ENCODE measurements at places on chromosomes 11 and 22.

GRCh38 chr22:21047730-21048129 lies 2.0 kb downstream of the LRRC74B start:
- no peak for DNase-seq

GRCh38 chr11:118276422-118276821 lies 12.3 kb upstream of the MPZL2 start:
- DNase-seq, result no peak

DNA sequence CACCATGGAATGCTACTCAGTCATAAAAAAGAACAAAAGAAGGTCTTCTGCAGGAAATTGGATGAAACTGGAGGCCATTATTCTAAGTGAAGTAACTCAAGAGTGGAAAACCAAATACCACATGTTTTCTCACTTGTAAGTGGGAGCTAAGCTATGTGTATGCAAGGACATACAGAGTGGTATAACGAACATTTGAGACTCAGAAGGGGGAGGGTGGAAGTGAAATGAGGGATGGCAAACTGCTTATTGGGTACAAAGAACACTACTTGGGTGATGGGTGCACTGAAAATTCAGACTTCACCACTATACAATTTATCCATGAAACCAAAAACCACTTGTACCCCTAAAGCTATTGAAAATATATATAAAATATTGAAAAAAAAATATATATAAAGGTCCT lies 13.4 kb upstream of the CAT start:
- no peak for DNase-seq

DNA sequence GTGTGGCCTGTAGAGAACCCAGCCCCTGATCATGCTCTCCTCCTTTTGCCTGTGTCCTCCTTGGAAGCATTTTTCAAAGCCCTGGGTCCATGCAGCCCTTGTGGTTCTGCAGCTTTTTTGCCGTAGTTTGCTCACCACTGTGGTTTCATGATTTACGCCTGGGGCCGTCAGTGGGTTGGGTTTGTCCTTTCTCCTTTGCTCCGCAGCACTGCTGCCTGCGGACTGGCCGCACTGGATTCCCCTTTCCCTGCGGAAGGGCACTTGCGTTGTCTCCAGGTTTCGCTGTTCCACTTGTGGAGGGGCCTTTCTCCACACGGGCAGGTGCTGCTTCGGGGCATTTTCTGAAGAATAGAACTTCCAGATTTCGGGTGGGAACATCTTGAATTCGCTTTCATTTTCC lies 1260.9 kb downstream of the BRD1 start:
- DNase-seq, result no peak

GRCh38 chr22:38239101-38239761 lies 33.6 kb downstream of the TMEM184B start:
- DNase-seq, result no peak

DNA sequence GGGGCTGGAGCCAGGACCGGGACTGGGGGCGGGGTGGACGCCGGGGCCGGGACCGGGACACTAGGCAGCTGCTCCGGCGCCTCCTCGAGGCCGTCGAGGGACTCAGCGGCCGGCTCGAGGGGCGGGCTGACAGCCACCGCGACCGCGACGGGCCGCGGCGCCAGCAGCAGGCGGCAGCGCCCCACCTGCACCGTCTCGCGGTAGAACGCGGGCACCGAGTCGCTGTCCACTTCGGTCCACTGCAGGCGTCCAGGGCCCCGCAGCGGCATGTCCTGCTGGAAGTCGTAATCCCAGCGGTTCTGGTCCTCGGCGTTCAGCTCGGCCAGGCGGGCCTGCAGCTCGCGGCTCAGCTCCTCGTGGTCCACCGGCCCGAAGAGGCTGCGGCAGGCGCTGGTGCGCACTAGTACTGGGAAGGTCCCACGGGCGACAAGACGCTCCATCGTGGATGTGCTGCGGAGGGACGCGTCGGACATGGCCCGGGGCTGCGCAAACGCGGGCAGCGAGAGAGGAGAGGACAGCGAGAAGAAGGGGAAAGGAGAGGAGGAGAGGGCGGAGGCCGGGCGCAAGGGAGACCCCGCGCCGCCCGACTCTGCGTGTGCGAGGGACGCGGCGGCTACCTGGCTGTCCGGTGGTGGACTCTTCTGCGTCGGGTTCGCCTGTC lies 428 bp downstream of the CDKN1C start:
- peak; percentile 44 for DNase-seq

GRCh38 chr11:69211920-69212797 lies 56.4 kb downstream of the SMIM38 start:
- DNase-seq, result no peak

DNA sequence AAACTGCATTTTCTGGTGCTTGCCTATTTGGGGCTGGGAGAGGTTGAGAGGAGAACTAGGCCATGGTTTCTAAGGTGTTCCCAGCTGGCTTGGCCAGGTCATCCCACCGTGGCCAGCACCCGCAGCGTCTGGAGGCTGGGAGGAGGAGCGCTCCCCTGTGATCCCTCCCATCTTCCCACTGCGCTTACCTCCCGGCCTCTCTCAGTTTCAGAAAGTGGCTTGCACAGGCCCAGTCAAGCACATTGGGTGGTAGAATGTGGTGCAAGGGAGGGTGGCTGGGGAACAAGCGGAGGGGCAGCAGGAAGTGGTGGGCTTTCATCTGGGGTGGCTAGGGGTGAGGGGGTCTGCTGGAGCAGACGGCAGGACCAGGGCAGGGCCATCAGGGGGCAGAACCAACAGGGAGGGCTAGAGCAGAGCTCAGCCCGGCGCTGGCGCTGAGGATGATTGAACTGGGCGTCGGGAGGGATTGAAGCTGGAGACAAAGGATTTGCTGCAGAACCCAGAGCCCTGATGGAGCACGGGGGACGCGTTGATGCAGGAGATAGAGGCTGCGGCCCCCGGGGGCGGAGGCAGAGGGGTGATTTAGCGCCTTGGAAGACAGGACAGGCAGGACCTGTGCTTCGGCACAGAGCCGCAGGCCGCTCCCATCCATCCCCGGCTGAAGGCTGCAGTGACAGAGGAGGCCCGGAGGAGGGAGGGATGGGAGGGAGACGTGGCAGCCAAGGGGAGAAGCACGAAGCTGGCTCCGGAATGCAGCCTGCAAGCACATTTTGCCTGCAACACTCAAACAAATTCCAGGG lies 76.0 kb downstream of the TRIM29 start:
- peak; percentile 31 for DNase-seq

GRCh38 chr22:42410708-42411107 lies 21.5 kb downstream of the NFAM1 start:
- DNase-seq, result no peak

- DNase-seq, result no peak
These were observed 106.8 kb upstream of the NECTIN1 start for GRCh38 chr11:119835753-119836152.

- DNase-seq, result no peak
These were observed 398 bp upstream of the FAM89B start for GRCh38 chr11:65571940-65572339.

DNA sequence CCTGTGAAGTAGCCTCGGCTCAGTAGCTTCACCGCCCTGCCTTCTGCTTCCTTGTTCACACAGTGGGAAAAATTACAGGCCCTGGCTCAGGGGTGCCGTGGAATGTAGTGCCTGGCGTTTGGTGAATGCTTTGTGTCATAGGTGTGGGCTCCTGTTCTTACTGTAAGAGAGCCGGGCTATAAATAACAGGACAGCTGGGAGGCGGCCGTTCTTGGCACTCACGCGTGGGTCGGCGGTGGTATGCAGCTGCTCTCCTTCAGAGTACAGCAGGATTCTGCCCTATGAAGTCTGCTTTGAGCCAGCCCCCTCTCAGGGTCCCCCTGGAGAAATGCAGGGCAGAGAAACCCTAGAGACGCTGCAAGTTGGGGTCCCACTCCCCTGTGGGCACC lies 84.2 kb downstream of the CTTN start:
- DNase-seq, result no peak

DNA sequence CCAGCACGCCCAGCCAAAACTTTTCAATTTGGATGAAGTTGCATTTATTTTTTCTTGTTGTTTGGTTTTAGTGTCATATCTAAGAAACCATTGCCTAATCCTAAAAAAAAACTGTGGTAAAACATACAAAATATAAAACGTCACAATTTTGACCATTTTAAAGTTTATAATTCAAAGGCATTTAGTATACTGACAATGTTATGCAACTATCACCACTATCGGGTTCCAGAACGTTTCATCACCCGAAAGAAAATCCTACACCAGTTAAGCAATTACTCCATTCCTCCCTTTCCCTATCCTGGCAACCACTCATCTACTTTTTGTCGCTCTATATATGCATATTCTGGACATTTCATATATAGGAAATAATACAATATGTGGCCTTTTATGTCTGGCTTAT lies 30.5 kb upstream of the PHOX2A start:
- DNase-seq, result no peak

DNA sequence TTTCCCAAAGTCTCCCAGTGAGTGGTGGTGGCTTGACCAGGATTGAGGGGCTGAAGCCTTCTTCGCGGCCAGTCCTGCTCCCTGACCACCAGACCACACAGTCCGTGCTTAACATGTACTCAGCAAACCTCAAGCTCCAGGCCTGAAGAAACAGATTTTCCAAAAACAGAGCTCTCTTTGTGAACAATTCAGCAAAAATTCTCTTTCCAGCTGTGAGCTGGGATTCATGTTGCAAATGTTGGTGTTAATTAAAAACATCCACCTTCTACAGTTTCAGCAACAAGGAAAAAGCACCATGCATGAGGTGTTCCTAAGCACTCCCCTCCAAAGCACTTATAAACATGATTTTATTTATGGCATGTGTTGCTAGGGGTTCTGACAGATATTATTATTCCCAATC lies 129.5 kb downstream of the ETS1 start:
- DNase-seq, result no peak

DNA sequence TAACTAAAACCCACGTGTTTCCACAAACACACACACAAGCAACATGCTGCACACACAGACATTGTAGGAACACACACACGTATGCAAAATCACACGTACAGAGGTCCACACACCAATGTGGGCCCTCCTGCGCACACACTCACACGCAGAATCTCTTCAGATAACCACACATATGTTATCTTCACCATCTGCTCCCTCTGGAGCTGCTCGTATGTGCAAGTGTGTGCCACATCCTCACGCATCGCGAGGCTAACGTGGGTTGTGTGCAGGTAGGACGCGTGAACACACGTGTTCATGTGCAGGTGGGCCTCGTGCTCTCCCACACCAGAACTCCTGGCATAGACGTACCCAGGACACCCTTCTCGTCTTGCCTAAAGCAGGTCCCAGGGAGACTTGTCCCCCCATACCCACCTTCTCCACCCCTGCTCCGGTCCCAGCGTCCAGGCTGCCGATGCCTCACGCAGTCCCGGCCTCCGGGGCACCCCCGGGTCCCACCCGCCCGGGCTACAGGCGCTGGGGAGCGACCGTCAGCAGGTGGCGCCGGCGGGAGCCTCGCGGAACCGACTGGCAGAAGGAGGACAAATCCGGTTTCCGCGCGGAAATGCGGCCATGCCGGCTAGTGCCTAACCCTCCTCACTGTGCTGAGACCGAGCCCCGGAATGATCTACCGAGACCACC lies 10.3 kb upstream of the IGSF9B start:
- peak; percentile 49 for DNase-seq

GRCh38 chr11:120304526-120304925 lies 20.6 kb upstream of the TLCD5 start:
- no peak for DNase-seq

GRCh38 chr11:45321669-45322068 lies 35.5 kb upstream of the SYT13 start:
- DNase-seq, result no peak

DNA sequence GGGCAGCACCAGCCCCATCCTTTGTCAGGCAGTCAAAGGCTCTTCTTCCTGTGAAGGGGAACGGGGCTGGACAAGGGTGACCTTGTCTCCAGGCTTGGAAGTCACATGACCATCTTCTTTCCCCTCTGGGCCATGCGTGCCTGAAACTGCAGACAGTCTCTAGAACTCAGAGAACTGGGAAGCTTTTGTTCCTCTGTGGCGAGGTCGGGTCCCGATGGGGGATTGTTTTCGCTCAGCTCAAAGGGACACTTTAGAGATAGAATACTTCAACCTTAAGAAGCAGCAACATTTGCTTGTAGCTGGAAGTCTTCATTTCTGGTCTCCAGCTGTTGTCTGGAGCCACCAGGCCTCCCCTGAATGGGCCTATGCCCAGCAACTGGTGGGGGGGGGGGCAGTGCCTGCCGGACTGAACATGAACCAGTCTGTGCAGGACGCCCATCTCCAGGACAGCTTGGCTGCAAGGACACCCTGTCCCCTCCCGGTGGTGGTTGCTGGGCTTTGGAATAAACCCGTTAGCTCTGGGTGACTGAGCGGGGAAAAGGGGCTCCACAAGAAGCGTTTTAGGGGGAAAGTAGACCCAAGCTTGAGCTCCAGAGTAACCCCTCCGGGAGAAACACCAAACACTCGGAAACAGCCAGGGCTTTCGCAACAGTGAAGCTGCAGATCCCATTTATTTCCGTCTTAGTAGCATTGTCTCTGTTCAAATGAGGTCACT lies 55.7 kb upstream of the EMID1 start:
- DNase-seq, result peak; percentile 46

DNA sequence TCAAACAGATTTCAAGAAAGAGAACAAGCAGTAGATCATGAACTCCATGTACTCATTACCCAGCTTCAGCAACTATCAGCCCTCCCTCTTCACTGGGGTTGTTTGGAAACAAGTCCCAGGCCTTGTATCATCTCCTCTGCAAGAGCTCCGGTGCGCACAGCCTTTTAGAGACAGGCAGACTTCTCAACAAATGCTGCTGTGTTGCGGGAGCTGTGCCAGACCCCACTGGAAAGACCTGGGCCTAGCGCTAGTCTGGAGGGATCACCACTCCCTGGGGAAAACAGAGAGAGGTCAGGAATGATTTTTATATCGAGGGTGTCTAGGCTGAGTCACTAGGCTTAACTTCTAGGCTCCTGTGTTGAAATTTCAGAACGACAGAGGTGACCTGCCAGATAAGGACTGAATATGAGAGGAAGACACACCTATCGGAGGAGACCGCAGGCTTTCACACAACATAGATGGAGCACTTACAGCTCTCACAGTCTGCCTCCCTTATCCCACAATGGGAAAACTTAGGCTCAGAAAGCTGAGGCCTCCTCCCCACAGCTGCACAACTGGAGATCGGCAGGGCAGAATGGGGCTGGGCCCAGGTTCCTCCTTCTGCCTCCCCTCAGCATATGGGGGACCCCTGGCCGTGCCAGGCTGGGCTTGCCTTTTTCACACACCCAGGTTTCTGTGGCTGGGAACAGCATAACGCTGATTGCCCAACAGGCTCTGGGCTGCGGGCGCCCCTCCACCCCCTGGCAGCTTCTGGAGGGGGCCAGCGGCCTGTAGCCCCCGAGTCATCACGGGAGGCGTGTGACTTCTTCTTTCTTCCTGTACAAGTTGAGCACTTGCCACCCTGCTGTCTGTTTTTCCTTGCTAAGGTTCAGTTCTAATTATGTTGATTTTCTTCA lies 86.0 kb downstream of the PKNOX2 start:
- no peak for DNase-seq

DNA sequence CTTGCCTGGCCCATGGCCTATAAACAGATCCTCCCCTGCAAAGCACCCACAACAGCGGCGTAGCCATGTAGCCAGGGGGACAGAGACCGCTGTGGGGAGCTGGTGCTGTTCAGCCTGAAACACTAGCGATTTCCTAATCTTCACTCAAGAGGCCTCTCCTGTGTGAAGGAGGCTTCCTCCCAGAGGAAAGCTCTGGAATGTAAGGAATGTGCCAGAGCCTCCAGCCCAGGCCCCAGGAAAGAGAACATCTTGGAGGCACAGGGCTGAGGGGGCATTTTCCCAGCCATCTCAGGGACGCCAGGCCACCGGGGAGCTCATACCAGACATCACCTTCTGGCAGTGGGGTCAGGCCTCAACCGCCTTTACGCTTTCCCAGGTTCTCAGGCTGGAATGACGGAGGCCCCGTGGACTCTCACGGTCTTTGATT lies 24.0 kb downstream of the MIAT start:
- DNase-seq, result no peak

GRCh38 chr11:111336582-111337256 lies 38.4 kb downstream of the POU2AF3 start:
- no peak for DNase-seq

Data from neural crest cell (in vitro differentiated cells).